Effector CD4-positive, alpha-beta T cell (primary cell): ENCODE measurements at places on chromosomes 11 and 22.

DNA sequence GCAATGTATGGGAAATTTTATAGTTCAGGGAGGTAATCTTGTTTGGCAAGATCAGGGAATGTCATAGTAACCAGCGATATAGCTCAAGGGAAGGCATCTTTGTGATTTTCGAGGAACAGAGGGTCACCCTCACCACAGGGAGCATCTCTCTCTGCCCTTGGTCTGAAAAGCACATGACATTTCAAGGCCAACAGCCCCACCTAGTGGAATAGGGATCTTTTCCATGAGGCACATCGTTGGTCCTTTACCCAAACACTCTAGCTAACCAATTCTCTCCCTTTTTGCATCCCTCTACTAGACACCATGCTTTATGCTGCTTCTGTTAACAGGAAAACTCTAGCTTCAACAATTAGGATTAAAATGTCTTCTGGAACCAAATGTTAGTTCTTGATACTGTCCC, 179.0 kb downstream of the GRM5 start:
- peak; percentile 21 for DNase-seq

DNA sequence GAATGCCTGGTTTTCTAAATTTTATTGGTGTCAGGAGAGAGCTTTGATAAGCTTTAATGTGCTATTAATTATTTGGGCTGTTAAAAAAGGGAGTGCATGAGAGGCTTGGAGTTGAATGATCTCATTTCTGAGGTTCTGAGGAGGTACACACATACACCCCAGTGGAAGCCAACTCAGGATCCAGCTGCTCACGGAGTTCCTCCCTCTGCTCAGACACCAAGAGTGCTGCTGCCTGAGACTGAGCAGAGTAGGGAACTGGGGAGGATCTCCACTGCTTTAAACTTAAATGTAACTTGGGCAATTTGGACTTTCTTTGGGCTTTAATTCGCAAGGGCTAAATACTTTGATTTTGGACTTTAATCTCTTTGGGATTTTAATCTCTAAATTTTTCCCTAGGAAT, 414.4 kb upstream of the CADM1 start:
- no peak for DNase-seq

- no peak for DNase-seq
Observed at GRCh38 chr11:44308256-44308922, 1.6 kb downstream of the ALX4 start.

DNA sequence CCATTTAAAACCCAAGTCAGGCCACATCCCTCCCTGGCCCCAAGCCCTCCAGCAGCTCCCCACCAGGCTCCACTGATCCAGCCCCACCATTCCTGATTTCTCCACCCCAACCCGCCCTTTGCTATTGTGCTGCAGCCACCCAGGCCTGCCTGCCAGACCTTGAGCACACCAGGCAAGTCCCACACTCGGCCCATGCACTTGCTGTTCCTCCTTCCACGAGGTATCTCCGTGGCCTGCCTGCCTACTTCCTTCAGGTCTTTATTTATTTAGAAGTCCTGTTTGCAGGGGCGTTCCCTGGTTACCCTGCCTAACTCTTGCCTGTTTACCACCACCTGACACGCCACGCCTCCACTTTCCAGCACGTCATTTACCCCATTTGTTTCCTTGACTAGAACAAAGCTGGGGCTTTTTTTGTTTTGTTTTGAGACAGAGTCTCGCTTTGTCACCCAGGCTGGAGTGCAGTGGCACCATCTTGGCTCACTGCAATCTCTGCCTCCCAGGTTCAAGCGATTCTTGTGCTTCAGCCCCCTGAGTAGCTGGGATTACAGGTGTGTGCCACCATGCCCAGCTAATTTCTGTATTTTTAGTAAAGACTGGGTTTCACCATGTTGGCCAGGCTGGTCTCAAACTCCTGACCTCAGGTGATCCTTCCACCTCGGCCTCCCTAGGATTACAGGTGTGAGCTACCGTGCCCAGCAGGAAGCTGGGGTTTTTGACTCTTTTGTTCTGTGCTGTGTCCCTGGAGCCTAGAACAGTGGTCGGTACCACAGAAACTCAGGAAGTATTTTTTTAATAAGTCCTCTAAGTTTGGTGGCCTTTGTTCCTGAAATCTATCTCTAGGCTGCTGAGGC, 6.7 kb downstream of the CENPM start:
- peak; percentile 96 for DNase-seq

GRCh38 chr11:77669848-77670511, 32.4 kb upstream of the CLNS1A start:
- DNase-seq: no peak

GRCh38 chr11:8093931-8094575, 13.0 kb downstream of the TUB start:
- no peak for DNase-seq

DNA sequence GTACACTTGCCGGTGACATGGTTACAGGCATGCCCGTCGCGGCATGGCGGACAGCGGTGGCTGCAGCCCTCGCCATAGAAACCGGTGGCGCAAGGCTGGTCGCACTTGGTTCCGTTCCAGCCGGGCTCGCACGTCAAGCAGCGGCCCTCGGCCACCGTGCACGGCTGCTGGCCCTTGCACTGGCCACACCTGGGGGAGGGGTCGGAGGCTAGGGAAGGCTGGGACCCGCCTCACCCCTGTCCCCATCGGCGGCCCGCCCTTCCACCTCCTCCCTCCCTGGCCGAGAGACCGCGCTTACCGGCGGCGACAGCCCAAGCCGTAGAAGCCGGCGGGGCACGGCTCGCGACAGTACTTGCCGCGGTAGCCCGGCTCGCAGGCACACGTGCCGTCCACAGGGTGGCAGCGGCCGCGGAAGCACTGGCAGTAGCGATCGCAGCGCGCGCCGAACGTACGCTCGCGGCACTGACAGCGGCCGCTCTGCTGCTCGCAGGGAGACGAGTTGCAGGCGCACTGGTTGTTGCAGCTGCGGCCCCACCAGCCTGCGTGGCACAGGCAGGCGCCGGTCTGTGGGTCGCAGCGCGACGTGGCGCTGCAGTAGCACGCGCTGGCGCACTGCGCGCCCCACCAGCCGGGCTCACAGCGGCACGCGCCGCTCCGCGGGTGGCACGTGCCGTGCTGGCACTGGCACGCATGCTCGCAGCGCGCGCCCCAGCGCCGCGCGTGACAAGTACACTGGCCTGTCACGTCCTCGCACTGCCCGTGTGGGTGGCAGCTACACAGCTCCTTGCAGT, 6.7 kb downstream of the SCARF2 start:
- peak; percentile 44 for DNase-seq
